Uterus (tissue), 4 donors: ENCODE measurements at places on chromosomes 6 and 20. TPM values are rescaled to one million over a fixed set of nuclear protein-coding genes. Genes with fewer than 3 reads are reported as not detected.

GRCh38 chr6:160767647-160768019, 65.6 kb downstream of the PLG start:
- no peak for DNase-seq

DNA sequence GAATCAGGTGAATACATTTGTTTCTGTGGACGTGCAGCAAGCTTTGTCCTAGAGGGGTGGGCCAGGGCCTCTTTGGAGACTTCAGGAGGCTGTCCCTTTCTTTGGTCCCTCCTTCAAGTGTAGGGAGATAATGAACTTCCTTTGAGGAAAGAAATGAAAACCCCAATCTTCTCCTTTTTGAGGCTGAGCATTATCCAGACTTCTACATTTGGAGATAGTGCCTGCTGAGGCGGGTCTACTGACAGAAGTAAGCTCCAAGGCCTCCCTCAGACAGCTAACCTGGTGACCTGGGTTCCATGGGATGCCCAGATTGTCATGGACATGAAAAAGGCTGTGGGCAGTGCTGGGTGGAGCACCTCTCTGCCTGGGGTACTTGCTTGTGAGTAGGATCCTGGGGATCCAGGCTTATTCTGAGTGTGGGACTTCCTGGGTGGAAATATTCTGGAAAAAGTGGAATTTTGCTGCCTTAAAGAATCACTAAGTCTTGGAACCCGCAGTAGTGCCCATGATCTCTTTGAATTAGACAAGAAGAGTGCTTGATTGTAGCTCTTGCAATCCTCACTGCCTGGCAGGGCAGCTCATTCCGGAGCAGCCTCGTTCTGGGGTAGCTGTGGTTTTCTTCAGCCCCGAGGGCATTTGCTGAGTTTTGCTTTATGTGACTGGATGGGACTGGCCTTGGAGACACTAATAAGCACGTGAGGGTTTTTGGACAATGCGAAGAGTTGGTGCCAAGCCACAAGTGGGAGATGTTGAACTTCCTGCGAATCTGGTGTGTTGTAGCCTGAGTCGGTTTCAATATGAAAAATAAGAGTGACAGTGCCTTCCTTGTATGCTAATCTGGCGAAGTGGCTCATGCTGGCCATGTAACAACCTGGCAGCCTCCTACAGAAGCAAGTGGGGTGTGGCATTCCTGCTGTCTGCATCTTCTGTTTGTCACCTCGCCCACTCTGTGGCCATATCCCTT, 28.1 kb downstream of the SNRNP48 start:
- DNase-seq: no peak

DNA sequence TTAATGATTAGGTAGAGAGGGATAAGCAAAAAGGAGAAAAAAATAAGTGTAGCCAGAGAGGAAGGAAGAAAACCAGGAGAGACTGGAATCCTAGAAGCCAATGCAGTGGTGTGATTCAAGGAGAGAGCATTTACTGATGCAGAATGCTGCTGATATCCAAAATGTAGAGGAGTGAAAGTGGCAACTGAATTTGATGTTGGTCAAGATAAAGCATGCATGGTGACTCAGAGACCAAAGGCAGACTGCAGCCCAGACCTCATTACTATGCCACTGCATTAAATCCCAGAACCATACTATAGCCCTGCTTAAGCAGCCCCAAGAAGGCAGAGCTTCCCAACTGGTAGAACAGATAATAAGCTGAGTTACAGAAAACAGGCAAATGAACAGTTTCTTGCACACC, 15.8 kb downstream of the KLHL32 start:
- no peak for DNase-seq

BPI gene
- total RNA-seq: 0.27 TPM

DNA sequence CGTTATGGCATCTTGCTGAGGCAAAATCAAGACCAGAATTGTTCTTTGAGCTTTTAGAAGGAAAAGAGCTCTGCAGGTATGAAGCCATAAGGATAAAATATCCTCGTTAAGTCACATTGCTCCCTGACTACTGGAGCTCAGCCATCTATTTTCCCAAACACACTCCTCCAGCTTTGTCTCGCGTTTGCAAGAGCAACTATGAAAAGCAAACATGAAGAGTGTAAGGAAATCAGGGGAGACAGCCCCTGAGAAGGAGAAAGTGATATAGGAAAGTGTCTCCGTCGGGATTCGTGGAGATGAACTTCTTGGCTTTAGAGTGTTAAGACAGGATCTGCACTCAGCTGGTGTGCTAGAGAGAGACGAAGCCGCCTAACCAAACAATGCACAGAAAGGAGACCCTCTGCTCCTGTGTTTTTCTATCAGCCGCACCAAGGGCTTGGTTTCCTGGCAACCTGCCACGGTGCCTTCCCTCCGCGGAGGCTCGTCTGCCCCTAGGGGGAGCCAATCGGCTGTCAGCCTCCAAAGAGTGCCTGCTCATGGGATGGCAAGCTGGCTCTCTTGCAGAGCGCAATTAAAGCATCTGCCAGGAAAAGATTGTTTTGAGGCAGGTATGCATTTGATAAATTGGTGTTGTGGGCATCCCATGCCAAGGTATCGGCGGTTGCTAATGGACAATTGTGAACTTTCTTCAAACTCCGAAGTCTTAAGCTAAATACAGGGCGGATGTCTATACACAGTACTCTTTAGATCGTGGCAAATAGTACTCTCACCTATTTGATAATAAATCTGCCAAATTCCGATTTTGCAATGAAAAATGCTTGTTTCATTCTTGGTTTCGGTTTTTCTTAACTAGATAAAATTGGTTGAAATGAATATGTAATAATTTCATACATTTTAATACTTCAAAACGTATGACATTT, 603.2 kb downstream of the RNF144B start:
- DNase-seq: peak; percentile 47

HNF4A gene
- total RNA-seq: not detected

TRIM10 gene
- not detected for total RNA-seq

BHLHE23 gene
- total RNA-seq: not detected

CRYBG1 gene
- 6.9 TPM for total RNA-seq

GRCh38 chr6:49570474-49571079, 20.1 kb downstream of the C6orf141 start:
- DNase-seq: no peak

GRCh38 chr6:18491308-18492045, 104.3 kb downstream of the RNF144B start:
- DNase-seq: no peak

SPINT3 gene
- total RNA-seq: not detected

GRCh38 chr20:5069141-5069806, 50.5 kb downstream of the PCNA start:
- DNase-seq: no peak

SNAP25 gene
- 5.3 TPM for total RNA-seq

PSMF1 gene
- total RNA-seq: 61.9 TPM

TSBP1 gene
- not detected for total RNA-seq

FAM162B gene
- total RNA-seq: 21.3 TPM

SLC16A10 gene
- total RNA-seq: 1.2 TPM

DNA sequence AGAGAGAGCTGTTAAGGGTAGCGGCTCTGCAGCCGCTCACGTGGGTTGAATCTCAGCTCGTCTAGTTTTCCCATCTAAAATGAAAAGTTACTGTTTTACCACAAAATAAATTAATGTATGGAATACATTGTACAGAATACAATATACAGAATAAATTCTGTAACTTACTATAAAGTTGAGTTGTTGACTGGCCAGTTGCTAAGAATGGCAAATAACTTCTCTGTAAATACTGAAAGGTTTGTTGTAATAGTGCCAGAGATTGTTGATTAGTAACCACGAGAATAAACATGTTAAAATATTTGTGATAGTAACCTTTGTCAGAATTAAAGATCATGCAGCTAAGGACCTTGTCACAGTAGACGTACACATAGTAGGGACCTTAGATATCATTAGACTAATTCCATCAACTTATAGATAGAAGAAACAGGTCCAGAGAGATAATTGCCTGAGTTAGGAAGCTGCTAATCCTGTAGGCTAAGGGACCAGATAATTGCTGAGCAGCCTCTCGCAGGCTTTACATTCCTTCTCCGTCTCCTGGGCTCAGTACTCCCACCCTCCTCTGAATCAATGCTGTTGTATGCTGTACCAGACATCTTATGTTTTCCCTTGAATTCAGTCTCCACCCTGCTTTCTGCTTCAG, 544 bp upstream of the NRM start:
- no peak for DNase-seq

GRCh38 chr6:128305228-128305627, 215.2 kb downstream of the PTPRK start:
- no peak for DNase-seq

- DNase-seq: no peak
Observed at GRCh38 chr6:135853986-135854385, 2.5 kb downstream of the PDE7B start.
